Type B pancreatic cell (in vitro differentiated cells): ENCODE measurements at places on chromosomes 7 and 10. TPM values are rescaled to one million over a fixed set of nuclear protein-coding genes. Genes with fewer than 3 reads are reported as not detected.

GRCh38 chr10:133451346-133451745 is 2.4 kb upstream of the SCART1 start:
- H3K36me3 ChIP-seq = no peaks in the 10 kb centered on the region
- H3K27me3 ChIP-seq = no peaks in the 10 kb centered on the region
- DNase-seq = no peak
- no peak overlapping the region for H3K4me3 ChIP-seq
- H3K27ac ChIP-seq = no peak overlapping the region
- no peaks in the 10 kb centered on the region for H3K4me1 ChIP-seq

DNA sequence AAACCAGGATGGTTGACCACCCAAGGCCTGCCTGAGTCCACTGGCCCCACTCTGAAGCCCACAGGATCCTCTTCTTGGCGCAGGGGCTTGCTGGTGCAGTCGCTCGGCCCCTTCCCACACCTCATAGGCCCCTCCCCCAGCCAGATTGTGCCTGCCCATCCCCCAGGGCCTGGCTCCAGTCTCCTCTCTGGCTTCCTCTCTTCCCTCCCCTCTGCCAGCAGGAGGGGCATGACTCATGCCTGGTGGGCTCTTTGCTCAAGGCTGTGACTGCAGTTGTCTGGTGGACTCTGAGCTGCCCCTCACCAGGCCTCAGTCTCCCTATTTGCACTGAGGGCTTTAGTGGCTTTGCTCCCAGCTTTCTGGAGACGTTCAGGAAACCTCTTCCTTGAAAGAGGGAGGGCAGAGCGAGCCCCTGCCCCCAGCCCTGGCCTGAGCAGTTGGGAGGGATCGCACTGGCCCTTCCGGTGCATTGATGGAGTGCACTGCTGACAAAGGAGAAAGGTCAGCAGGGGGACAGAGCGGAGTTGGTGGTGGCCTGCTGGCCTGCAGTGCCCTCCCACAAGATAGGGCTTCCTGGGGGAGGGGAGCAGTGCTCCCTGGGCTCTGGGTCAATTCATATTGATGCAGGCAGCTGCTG is 60.7 kb downstream of the ZMIZ1 start:
- DNase-seq = peak; percentile 78
- H3K27me3 ChIP-seq = no peaks in the 10 kb centered on the region
- peak overlapping the region; percentile 43 for H3K27ac ChIP-seq
- H3K4me1 ChIP-seq = peaks cover 55% of the 10 kb centered on the region

DNA sequence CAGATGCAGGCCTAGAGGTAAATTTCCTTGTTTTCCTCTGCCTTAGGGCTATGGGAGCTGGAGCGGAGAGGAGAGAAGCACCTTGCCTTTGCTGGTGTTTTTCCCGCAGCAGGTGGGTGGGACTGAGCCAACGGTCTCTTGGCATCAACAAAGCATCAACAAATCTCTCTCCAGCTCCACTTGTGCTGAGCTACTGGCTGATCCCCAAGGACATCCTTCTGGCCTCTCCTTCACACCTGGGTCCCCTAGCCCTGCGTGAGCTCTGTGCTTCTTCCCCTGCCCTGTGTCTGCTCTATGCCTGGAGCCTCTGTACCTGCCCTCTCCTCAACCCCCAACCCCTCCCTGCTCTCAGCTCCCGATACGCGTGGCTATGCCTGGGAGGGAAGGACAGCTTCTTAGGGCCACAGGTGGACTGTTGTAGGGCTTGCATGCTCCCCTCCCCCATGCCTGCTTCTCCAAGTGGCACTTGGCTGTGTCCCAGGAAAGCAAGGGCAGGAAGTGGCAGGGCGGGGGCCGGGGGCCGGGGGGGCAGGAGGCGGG is 3.2 kb upstream of the CLDN4 start:
- H3K27ac ChIP-seq = peak overlapping the region; percentile 100
- no peak for DNase-seq

- DNase-seq = no peak
- H3K27ac ChIP-seq = no peak overlapping the region
- no peaks in the 10 kb centered on the region for H3K36me3 ChIP-seq
- H3K27me3 ChIP-seq = peaks cover 54% of the 10 kb centered on the region
Measured at GRCh38 chr10:77689339-77689738, 51.7 kb upstream of the KCNMA1 start.

- H3K4me1 ChIP-seq = peaks cover 9% of the 10 kb centered on the region
- H3K4me3 ChIP-seq = no peak overlapping the region
- no peaks in the 10 kb centered on the region for H3K36me3 ChIP-seq
- peaks cover 4% of the 10 kb centered on the region for H3K27me3 ChIP-seq
- DNase-seq = no peak
Measured at GRCh38 chr10:88528806-88529570, 54.1 kb downstream of the RNLS start.

GRCh38 chr7:98617051-98617959 is at the start of gene NPTX2:
Gene NPTX2 (plus strand): TSS chr7:98617285. CDS start chr7:98617462, 177 bp downstream.
- no peak for DNase-seq
- H3K36me3 ChIP-seq = no peaks in the 10 kb centered on the region
- H3K4me3 ChIP-seq = peak within 1 kb of the TSS; percentile 80
- no peak within 1 kb of the TSS for H3K27ac ChIP-seq
- H3K27me3 ChIP-seq = peaks cover 75% of the 10 kb centered on the region

GRCh38 chr7:121714559-121715303 is 158.2 kb upstream of the PTPRZ1 start:
- peak overlapping the region; percentile 34 for H3K27ac ChIP-seq
- no peak for DNase-seq
- H3K4me3 ChIP-seq = peak overlapping the region; percentile 42
- H3K36me3 ChIP-seq = no peaks in the 10 kb centered on the region

DNA sequence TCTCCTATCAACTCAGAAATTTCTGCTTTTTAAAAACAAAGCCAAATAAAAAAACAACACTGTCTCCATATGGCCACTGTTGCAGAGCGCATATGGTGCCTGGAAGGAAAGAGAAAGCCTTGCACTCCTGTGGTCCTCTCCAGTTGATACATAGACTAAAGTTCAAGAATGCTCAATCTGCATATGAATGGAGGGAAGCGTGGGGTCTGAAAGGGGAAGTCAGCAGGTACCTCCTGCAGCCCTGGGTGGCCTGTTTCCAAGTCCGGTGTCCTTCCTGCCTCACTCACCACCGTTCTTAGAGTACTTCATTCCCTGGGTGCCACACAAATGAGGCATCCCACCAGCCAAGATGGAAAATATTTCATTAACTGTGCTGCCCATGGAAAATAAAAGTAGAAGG is 138.3 kb upstream of the PALS2 start:
- H3K4me3 ChIP-seq = no peak overlapping the region
- H3K27me3 ChIP-seq = peaks cover 4% of the 10 kb centered on the region
- no peaks in the 10 kb centered on the region for H3K4me1 ChIP-seq
- H3K27ac ChIP-seq = no peak overlapping the region
- no peak for DNase-seq

DNA sequence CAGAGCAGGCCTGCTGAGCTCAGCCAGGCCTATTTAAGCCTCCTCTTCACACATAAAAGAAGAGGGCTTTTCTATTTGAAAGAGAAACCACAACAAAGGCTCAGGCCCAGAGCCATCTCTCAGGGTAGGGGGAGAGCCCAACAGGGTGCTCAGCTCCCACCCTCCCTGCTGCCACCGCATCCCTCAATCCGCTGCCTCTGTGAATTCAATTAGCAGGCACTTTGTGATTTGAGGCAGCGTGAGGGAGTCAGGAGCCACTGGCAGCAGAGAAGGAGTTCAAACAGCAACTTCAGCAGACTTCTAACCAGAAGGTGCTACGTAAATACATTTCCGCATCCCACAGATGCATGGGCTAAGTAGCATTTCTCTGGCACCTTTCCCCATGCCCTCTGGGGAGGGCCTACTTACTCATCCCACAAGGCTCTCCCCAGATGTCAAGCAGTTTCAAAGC is 45.2 kb downstream of the LRRC20 start:
- H3K36me3 ChIP-seq = peaks cover 4% of the 10 kb centered on the region
- no peak for DNase-seq
- H3K4me3 ChIP-seq = no peak overlapping the region
- peaks cover 8% of the 10 kb centered on the region for H3K4me1 ChIP-seq
- no peaks in the 10 kb centered on the region for H3K27me3 ChIP-seq

DNA sequence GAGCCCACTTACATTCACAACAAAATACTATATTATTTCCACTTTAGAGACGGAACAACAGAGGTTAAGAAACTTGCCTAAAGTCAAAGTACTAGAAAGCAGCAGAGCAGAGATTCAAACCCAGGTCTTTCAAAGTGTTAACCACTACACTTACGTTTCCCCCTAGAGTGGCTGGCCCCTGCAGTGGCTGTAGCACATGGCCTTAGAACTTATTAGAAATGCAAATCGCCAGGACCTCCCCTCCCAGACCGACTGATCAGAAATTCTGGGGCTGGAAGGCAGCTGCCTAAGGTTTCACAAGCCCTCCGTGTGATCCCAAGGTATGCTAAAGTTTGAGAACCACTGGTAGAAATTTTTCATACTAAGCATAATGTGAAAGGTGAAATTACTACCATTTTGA is 8.1 kb downstream of the MPP7 start:
- H3K27me3 ChIP-seq = no peaks in the 10 kb centered on the region
- peaks cover 12% of the 10 kb centered on the region for H3K4me1 ChIP-seq
- DNase-seq = no peak
- H3K4me3 ChIP-seq = no peak overlapping the region
- peaks cover 8% of the 10 kb centered on the region for H3K36me3 ChIP-seq
- H3K27ac ChIP-seq = no peak overlapping the region

DNA sequence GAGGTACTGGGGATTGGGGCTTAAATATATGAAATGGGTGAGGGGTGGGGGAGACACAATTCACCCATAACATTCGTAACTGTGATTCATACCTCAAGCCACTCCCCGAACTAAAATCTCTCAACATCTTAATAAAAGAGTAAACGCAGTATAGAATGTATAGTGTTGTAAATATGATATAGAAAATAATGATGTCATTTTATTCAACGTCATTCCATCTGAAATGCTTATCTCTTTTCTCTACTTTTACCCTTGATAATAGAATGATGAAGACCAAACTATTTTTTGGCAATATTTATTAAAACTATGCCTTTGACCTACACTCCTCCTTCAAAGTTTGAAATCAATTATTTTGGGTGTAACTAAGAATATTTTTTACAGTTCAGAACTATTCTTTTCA is 36.4 kb downstream of the FRA10AC1 start:
- no peaks in the 10 kb centered on the region for H3K4me1 ChIP-seq
- no peak overlapping the region for H3K4me3 ChIP-seq
- peaks cover 35% of the 10 kb centered on the region for H3K36me3 ChIP-seq
- DNase-seq = no peak

GRCh38 chr7:102273749-102274712 is 12.6 kb upstream of the SH2B2 start:
- peaks cover 4% of the 10 kb centered on the region for H3K4me1 ChIP-seq
- no peak overlapping the region for H3K4me3 ChIP-seq
- peaks cover 3% of the 10 kb centered on the region for H3K27me3 ChIP-seq
- H3K27ac ChIP-seq = no peak overlapping the region
- H3K36me3 ChIP-seq = no peaks in the 10 kb centered on the region
- DNase-seq = no peak

DNA sequence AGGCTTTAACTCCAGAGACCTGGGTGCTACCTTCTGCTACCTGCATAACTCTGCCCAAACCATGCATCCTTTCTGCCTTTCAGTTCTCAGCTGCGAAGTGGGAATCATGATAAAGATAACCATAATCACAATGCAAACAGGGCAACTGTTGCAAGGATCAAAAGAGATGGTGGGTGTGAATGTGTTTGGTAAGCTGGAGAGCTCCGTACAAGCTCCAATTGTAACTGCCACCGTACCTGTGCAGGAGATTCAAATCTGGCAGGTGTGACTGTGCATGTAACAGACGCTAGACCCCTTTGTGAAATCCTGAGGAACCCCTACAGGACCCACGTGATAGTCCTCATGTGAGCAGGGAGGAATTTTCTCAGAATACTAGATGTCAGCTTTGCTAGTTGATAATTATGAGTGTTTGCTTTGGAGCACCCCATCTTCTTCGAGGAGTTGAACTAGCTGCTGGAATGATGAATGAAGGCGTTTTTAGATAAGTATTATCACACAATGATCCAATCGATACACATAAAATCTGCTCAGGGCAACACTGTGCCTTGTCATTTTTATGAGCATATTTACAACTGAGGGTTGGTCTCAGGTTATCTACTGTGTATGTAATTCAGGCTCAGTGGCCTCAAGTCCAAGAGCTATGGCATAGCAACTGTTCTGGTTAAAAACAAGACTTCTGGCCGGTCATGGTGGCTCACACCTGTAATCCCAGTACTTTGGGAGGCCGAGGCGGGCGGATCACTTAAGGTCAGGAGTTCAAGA is 15.4 kb upstream of the FRAT2 start:
- H3K27ac ChIP-seq = peak overlapping the region; percentile 17
- DNase-seq = no peak
- no peaks in the 10 kb centered on the region for H3K27me3 ChIP-seq
- no peaks in the 10 kb centered on the region for H3K4me1 ChIP-seq

- peak overlapping the region; percentile 35 for H3K4me3 ChIP-seq
- no peaks in the 10 kb centered on the region for H3K27me3 ChIP-seq
- peaks cover 3% of the 10 kb centered on the region for H3K36me3 ChIP-seq
- DNase-seq = no peak
Measured at GRCh38 chr7:110522761-110523200, 568.1 kb upstream of the LRRN3 start.

GRCh38 chr7:70573696-70574095 is 558.2 kb upstream of the GALNT17 start:
- no peak for DNase-seq
- H3K4me3 ChIP-seq = no peak overlapping the region
- peaks cover 25% of the 10 kb centered on the region for H3K36me3 ChIP-seq
- peaks cover 48% of the 10 kb centered on the region for H3K27me3 ChIP-seq
- peaks cover 43% of the 10 kb centered on the region for H3K4me1 ChIP-seq

DNA sequence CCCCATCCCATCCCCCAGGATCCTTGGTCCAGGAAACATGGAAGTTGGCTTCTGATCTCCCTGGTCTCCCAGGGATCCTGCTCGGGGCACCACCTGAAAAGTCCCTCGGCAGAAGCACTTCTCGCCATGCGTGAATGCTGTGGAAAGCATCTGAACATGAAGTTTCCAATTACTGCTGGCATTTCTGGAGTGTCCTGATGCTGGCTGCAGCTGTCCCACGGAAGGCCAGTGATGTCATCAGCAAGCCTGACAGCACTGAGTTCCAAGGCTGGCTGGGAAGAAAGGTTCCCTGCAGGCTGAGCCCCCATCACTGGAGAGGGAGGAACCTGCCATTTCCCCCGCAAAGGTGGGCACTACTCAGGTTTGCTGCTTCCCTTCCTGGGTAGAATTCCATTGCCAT is 71.4 kb downstream of the KCNMA1 start:
- H3K36me3 ChIP-seq = no peaks in the 10 kb centered on the region
- H3K27ac ChIP-seq = peak overlapping the region; percentile 9
- no peak for DNase-seq

DNA sequence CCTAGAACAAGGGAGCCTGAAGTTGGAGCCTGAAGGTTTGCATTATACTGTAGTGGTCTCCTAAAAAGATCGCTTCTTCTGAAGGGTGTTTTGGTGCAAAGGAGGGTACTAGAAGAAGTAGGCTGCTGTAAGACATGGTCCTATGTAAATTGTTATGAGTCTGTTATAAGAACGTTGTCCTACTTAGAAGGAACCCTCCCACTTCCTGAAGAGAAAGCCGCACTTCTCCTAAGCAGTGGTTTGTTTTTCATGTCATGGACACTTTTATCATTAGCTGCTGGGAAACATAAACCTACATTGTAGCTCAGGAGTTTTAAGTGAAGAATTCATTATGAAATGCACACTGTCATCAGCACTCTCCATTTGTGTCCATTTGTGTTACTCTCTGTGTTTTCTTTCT is 129.1 kb upstream of the ITGB1 start:
- H3K4me1 ChIP-seq = no peaks in the 10 kb centered on the region
- no peaks in the 10 kb centered on the region for H3K36me3 ChIP-seq
- DNase-seq = no peak
- H3K4me3 ChIP-seq = no peak overlapping the region
- H3K27me3 ChIP-seq = no peaks in the 10 kb centered on the region

ZNF107 gene
- total RNA-seq = 6.3 and 11.8 TPM in 2 replicates

AGR2 gene
- total RNA-seq = 116 and 179 TPM in 2 replicates
